BE2C (cell line): ENCODE measurements at places on chromosomes 5 and 9.

GRCh38 chr9:97850746-97851445 is 2.1 kb upstream of the FOXE1 start:
- DNase-seq = no peak

- DNase-seq = no peak
Measured at GRCh38 chr9:99398241-99398640, 176.2 kb downstream of the SEC61B start.

DNA sequence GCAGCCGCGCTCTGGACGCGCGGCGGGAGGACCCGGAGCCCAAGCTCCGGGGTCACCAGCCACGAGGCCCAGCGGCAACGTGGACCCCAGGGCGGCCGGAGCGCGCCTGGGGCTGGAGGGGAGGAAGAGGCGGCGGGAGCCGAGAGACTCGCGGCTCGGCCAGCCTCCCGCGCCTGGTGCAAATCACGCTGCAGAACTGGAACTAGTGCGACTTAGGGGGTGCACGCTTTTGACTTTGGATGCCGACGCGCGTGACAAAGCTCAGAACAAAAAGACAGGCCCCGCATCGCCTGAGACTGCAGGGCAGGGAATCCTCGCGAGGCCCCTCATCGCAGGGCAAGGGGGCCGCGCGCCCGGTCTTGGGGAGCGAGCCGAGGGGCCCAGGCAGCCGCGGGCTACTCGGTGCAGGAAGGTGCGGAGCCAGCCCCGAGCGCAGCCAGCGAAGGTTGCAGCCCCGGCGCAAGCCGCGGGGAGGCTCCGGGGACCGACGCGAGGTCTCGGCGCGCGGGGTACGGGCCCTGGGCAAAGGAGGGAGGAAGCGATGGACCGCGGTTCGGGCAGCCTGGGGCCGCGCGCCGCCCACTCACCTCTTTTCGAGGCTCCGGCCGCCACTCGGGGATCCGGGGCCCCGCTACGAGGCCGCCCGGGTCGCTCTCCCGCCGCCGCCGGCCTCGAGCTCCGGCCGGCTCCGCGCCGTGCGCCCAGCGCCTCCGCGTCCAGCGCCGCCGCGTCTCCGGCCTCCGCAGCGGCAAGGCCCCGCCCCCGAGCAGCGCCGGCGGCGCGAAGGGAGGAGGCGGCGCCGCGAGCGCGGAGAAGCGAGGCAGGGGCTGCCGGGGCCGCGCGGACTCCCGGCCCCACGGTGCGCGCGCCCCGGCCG is at the start of gene GOLM1:
Gene GOLM1, minus strand, starts transcription at position 735 of the 877 bp plus-strand sequence. CDS start 20,238 bp downstream, outside the sequence.
- DNase-seq = peak; percentile 80

DNA sequence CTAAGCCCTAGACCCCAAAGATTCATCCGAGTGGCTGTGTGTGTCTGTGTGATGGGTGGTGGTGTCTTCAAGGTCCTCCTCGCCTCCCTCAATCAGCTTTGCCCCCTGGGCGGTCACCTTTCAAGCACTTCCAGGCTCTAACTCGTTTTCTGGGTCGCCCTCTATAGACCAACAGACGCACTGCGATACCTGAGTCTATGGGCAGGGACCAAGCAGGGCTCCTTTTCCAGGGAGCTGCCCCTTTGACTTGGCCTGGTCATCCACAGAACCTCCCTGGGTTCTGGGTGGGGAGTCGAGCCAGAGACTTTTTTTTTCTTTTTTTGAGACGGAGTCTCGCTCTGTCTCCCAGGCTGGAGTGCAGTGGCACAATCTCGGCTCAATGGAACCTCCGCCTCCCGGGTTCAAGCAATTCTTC is 1.1 kb downstream of the SLC27A4 start:
- peak; percentile 78 for DNase-seq

DNA sequence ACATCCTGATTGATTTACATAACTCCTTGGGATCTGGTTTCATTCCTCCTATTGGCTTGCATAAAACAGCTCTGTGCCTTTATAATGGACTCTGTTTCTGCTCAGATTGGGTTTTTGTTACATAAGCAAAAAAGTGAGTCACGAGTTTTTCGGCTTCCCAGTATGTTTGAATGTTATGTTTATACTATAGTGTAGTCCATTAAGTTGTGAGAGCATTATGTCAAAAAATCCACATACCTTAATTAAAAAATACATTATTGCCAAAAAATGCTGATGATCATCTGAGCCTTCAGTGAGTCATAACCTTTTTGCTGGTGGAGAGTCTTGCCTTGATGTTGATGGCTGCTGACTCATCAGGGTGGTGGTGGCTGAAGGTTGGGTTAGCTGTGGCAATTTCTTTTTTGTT is 144.6 kb downstream of the CCDC171 start:
- DNase-seq = no peak
